Right forelimb (tissue), 1 donor: ENCODE measurements at places on chromosomes 16 and 17.
A peak's percentile ranks its signal among the peaks of the same experiment; 100 is the strongest.

GRCh38 chr17:46772475-46773220 lies 45.8 kb downstream of the WNT3 start:
- no peak for DNase-seq

- DNase-seq, result no peak
Measured at GRCh38 chr17:38728290-38728831, 1.8 kb upstream of the CISD3 start.

DNA sequence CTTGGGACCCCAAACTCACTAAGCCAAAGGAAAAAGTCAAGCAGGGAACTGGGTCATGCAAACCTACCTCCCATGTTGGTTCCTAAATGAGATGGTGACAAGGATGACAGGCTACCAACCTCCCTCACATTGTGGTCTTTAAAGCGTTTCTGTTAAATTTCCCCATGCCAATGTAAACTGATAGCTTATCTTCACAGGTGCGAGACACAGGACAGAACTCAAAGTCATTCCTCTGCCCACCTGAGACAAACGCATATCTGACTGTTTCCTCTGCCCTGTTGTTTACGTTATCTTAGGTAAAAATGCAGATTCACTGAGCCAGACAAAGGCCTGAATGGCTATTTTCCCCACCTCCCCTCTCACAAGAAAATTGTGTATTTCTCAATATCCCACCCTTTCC lies 19.0 kb upstream of the CD300E start:
- DNase-seq, result no peak

DNA sequence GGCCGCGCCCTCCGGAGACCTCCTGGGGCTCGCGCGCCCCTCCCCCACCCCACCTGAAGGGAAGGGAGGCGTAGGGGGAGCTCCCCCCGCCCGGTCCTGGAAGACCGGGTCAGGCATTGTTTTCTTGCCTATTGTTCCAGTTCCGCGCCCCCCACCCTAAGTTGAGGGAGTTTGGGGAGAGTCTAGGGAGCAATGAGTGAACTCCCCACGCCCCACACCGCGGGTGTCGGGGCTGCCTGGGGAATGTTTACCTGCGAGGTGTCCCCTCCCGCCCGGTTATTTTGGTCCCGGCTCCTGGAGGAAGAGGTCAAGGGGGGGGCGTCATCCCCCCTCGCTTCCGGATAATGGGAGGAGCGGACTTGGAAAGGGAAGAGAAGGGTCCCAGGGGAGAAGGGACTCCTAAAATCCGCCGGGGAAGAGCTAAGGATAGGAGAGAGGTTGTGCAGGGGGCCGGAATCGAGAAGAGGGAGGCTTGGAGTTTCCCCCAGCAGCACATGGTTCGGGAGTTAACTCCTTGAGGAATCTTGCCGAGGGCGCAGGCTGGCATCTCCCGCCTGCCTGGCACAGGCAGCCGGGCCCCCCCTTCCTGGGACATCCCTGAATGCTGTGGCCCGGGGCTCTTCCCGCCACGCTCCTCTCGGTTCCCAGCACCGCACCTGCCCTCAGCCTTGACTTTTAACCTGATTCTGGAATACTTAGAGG lies 881 bp downstream of the MLLT6 start:
- DNase-seq, result peak; percentile 64

DNA sequence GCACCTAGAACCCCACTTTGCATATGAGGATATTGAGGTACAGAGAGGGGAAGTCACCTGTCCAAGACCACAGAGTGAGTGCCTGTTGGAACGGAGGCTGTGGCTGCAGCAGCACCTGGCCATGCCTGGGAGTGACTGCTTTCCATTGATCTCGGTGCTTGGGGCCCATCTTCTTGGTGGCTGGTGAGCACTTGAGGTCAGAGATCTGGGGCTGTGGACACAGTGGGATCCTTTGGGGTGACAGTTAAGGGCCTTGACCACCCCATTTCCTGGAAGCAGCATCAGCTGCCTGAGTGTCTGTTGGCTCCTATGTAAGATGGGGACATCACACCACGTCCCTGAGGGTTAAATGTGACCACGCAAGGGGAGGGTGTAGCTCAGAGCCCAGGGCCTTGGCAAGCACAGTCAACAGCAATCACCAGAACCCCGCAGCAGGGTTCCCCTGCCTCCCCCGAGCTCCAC lies 111.7 kb downstream of the IRF8 start:
- DNase-seq, result peak; percentile 25

DNA sequence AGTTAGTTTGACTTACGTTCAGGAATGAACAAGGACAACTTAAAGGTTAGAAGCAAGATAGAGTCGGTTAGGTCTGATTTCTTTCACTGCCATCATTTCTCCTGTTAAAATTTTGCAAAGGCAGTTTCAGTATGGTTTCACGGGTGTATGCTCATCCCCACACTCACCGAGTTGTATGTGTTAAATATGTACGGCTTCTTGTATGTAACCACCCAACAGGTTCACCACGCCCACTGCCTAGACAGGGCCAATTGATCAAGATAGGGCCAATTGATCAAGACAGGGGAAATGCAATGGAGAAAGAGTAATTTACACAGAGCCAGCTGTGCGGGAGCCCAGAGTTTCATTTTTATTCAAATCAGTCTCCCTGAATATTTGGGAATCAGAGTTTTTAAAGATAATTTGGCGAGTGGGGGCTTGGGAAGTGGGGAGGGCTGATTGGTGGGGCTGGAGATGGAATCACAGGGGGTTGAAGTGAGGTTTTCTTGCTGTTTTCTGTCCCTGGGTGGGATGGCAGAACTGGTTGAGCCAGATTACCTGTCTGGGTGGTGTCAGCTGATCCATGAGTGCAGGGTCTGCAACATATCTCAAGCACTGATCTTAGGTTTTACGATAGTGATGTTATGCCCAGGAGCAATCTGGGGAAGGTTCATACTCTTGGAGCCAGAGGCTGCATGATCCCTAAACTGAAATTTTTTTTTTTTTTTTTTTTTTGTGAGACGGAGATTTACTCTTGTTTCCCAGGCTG lies 62.4 kb upstream of the PLCG2 start:
- DNase-seq, result no peak

- no peak for DNase-seq
Measured at GRCh38 chr17:3892095-3892998, 506 bp downstream of the CAMKK1 start.

- no peak for DNase-seq
Measured at GRCh38 chr16:87356491-87356853, 27.1 kb downstream of the FBXO31 start.

DNA sequence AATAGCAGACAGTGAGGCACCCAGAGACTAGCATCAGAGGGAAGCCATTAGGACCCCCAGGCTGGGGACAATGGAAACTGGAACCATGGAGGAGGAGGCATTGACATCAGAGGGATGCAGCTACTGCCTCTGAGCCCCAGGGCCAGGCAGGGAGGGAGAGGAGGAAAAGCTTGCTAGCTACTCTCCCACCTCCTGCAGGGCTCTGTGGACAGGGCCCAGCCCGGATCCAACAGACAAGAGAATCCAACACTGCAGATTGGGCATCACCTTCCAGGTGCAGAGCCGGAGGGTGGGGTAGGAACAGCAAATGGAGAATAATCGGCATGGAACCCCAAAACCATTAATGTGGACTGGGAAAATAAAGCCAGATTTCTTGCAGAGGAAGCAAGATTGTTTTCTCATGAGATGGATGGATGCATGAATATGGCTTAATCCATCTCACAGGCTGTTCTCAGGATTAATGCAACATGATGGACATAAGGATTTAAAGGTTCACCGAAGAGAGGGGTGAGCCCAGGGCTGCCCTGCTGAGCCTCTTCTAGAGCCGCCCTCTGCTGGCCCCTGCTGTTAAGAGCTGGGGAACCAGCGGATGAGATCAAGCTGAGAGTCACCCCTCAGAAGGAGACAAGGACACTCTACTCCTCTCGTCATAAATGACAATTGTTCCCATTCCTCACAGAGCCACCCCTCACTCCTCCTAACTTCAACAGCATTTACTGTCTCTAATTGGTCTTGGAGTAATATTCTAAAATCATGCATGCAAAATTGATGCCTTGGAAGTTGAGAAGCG lies 48.8 kb downstream of the DNAH3 start:
- no peak for DNase-seq
